ENCODE measurements at places on chromosomes 2 and 18.

GRCh38 chr2:238876232-238876630 is 28.3 kb downstream of the TWIST2 start:
- no peak for DNase-seq

GRCh38 chr2:39547811-39548719 is 111.0 kb upstream of the MAP4K3 start:
- no peak for DNase-seq

- no peak for DNase-seq
These were observed 10.3 kb downstream of the DIPK1C start for GRCh38 chr18:74446631-74447403.

DNA sequence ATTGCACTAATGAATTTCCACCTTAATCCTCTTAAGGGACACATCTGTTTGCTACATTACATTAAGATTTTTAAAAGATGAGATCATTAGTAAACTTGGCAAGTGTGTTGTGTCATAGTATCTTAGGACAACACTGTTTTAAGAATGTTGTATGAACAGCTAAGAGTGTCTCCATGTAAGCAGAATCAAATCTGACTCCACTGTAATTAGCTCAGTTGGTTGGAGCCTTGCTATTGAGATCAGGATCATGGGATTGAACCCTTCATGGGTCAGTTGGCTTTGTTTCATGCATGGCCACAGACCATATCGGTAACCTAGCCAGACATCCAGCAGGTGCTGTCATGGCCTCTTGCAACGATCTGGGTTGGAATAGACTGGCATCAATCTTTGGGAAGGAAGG is 5.2 kb downstream of the FHOD3 start:
- DNase-seq, result no peak

- no peak for DNase-seq
These were observed 23.5 kb upstream of the KLF11 start for GRCh38 chr2:10019602-10020400.

DNA sequence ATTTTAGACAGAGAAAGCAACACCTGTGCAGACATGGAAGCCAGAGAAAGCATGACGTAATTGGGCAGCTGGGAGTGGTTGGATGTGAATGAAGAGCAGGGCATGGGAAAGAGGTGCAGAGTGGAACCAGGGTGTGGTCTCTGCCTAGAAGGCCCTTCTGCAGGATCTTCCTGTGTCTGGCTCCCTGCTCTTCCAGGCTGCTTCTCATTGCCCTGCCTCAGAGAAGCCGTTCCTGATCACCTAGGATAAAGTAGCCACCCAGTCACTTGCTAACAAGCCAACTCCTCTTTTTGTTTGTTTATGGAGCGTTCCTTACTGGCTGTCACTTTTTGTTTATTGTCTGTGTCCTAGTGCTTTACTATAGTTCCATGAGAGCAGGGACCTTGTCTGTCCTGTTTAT is 28.5 kb downstream of the GALNT1 start:
- DNase-seq, result peak; percentile 1

GRCh38 chr2:240277807-240278522 is 137.5 kb upstream of the OTOS start:
- DNase-seq, result no peak

- DNase-seq, result no peak
These were observed 72.9 kb downstream of the HS6ST1 start for GRCh38 chr2:128245813-128246212.

- no peak for DNase-seq
These were observed 421.4 kb upstream of the SALL3 start for GRCh38 chr18:78558101-78558810.

- DNase-seq, result no peak
These were observed 135.7 kb downstream of the NFATC1 start for GRCh38 chr18:79531386-79531785.

- DNase-seq, result no peak
These were observed 215.2 kb downstream of the GULP1 start for GRCh38 chr2:188506843-188507242.

GRCh38 chr2:97858442-97858841 is 137.3 kb downstream of the TMEM131 start:
- DNase-seq, result no peak

- no peak for DNase-seq
These were observed 230.7 kb upstream of the CCDC68 start for GRCh38 chr18:55189972-55190371.

GRCh38 chr2:152350155-152350679 is 15.2 kb downstream of the FMNL2 start:
- DNase-seq, result no peak

GRCh38 chr2:180999274-180999964 is 19.0 kb downstream of the UBE2E3 start:
- no peak for DNase-seq
